ENCODE measurements at places on chromosomes 12 and 14.

DNA sequence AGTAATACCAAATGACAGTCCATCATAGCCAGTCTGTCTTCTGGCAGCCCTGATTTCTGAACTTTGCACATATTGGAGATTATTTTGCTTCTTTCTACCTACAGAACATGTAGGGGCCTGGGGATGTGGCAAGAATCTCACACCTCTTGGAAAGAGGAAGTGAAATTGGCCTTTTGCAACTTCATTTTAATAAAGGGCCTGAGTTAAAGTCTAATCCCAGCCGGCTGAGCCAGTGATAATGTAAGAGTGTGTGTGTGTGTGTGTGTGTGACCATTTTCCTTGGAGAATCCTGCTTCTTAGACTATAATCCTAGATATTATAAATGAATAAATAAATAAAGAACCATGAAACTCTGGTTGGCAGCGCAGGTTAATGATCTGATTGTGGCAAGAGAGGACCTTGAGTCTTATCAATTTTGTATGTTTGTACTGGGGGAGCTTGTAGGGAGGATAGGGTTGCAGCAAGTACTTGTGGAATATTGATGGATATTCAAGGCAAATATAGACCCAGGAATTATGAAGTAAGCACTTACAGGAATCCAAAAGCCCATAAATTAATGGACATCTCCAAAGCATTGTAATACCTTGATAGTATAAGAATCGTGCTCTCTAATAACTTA, 233.2 kb upstream of the AMIGO2 start:
- no peak for DNase-seq

DNA sequence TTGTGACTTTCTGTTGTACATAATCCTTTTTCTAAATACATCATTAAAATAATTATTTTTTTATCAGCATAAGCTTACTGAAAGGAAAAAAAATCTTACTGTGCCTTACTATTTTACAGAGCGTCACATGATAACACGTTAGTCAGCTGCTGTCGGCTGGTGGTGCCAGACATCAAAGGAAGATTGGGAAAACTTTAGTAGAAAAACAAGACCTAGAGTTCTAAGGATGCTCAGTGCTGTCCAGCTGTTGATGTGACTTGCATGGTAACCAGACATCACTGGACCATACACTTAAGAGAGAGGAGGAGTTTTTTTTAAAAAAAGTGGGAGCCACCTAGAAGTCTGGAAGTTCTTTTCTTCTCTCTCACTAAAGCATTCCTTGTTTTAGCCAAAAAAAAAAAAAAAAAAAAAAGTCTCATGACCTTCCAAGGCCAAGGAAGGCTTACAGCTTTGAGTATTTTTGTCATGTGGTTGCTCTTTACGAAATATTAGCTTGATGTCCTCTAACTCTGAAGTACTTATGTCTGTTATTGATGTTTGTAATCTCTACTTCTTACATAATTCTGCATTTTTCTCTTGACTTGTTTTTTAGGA, 4.5 kb downstream of the RASSF8 start:
- DNase-seq = no peak

- no peak for DNase-seq
These were observed 900 bp upstream of the MTERF2 start for GRCh38 chr12:106987846-106988245.

GRCh38 chr14:76109087-76109880, 42.4 kb upstream of the GPATCH2L start:
- no peak for DNase-seq

- no peak for DNase-seq
These were observed 4.2 kb upstream of the TNS2 start for GRCh38 chr12:53045696-53046045.

- no peak for DNase-seq
These were observed 51.2 kb downstream of the SVOP start for GRCh38 chr12:108969622-108970021.

- no peak for DNase-seq
These were observed 66.8 kb upstream of the GPR68 start for GRCh38 chr14:91311284-91311662.

DNA sequence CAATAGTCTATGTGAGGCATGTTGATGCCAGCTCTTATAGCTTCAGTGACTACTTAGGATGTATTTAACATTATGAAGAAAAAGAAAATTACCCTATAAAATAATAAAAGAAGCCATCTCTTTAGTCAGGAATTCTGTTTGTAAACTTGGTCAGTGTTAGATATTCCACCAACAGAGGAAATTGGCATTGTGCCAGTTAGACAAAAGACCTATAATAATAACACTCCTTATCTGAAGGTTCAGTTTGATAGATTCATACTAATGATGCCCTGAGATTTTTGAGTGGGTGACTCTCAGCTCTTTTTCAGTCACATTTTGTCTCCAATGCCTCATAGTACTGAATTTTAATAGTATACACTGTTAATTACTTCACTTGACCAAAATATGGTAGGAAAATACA, 6.6 kb downstream of the SYT10 start:
- no peak for DNase-seq

DNA sequence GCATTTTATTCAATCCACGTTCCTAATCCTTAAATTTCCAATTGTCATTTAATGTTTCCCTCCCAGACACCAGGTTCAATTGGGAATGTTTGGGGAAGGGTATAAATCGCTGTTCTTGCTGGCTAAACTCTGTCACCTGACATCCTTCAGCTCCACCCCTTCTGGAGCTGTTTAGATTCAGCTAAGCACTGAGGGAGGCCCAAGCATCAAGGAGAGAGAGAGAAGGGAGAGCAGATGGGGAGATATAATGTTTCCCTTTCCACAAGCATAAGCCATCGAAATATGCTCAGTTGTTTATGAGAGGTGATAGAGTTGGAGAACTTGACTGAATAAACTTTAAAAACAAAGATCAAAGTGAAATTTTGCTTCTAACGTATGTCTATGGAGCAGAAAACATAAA, 1.8 kb downstream of the ABCC9 start:
- DNase-seq = no peak

DNA sequence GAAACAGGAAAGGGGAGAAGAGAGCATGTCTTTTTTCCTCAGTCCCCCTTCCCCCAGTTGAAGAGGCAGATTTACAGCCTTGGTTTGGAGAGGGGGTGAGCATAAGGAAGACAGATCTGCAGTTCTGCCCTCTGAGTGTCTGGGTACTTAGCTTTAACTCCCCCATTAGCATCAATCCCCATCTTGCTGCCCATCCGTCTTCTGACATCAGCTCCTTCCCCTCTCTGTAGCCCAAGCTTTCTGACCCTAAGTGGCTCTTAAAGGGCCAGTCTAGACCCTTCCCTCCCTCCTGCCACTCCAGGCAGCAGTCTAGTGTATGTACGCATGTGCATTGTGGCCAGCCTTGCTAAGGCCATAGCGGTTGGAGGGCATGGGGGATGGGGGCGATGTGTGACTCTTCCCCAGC, 7.3 kb downstream of the GPR84 start:
- no peak for DNase-seq

DNA sequence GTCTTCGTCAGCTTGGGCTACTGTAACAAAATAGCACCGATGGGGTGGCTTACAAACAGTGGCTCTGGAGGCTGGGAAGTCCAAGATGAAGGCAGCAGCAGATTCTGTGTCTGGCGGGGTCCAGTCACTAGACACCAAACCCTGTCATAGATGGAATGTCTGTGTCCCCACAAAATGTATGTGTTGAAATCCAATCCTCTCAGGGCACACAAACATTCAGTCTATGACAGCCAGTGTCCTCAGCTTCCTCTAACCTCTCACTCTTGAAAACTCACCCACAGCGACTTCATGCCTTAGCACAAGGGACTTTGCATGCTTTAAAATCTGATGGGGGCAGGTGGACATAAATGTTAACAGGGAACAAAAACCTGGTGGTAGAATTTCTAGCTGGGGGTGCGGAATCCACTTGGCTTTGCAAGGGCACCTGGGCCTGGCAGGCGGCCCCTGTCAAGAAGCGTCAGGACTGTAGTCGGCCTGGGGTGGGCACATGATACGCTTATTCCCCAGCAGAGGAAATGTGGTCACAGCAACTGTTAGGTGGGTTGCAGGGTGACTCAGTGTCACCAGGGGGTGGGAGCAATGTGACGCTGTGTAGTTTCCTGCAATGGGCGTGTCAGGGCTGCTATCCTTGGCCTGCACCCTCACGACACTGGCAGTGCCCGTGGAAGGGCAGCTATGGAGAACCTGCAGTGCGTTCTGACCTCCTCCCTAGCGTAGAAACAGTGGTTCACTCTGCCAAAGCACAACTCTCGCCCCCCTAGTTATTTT, 17.7 kb downstream of the RIN3 start:
- DNase-seq = no peak

DNA sequence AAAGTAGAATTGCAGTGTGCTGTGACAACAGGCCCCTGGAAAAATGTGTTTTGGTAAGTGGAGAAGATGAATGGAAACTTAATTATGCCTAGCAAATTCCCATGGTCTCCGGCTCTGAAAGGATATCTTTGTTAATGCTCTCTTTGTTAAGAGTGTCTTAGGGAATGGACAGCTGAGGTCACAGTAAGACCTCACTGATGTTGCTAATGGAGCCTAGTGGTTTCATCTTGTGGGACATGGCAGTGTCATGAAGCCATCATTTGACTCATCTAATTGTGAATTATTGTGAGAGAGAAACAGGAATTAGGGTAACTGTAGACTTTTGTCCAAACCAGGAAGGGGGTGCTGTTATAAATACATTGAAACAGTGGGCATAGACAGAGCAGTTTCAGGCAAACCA, 330.3 kb downstream of the TMTC2 start:
- no peak for DNase-seq

GRCh38 chr12:110269622-110270124, 11.4 kb upstream of the ATP2A2 start:
- DNase-seq = no peak

DNA sequence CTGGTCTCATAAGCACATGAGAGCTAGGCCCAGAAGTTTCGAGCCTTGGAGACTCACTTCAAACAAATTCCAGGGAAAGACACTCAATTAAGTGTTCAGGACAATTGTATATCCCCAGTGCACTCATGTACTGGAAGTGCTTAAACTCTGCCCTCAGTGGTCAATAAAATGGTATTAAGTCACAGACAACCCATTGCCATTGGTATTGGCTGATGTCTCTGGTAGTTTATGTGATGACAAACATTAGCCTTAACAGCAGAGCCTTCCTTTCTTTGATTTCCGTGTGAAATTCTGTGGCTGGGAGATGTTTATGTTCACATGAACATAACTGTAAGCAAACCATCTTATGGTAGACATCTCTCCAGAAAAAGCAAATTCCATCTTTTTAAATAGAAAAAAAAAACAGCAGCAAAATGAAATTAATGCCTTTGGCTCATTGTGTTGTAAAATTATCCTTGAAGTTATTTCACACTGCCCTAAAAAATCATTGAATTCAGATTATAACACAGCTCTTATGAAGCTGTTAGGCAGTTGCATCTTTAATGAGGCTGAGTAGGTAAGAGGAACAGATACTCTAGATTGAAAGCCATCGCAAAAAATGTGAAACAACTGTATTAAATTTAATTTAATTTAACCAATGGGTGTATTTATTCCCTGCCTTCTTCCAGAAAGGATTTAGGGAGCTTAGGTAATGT, 216.2 kb upstream of the PLEKHG7 start:
- no peak for DNase-seq

DNA sequence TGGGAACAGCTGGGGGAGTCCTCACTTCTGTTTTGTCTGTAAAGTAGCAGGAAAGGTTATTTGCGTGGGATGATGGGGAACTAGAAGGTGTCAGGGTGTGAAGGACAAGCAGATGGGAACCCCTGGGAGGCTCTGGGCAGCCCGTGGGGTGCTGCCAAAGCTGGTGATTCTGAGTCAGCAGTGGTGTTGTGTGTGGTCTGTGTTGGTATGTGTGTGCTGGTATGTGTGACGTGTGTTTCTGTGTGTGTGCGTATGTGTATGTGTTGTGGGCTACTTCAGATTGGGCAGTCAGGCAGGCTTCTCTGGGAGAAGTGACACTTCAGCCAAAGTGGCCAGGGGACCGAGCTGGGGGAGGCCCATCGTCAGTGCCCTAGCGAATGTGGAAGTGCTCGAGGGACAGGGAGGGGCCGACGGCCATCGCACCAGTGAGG, 15.3 kb upstream of the BDKRB2 start:
- no peak for DNase-seq

DNA sequence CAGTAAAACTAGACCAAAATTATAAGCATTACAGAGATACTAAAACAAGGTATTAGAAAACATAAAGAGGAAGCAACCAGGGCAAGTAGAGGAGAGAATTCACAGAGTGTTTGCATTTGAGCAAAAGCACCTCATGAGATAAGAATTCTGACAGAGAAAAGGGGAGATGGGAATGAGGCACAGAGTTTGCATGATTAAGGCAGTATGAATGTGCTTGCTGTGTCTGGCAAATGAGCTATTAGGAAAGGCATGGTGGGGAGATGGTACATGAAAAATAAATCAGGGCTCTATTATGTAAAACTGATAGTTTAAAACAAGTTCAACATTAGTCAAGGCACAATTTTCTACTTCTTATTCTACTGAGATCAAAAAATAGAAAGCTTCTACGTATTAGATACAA, 23.1 kb downstream of the GARIN6 start:
- DNase-seq = no peak

All from activated CD4-positive, alpha-beta T cell treated with anti-CD3 and anti-CD28 coated beads, Interleukin-2, amount 50 U/mL, for 24 hours (primary cell).